ENCODE measurements at places on chromosomes 12 and 14.

DNA sequence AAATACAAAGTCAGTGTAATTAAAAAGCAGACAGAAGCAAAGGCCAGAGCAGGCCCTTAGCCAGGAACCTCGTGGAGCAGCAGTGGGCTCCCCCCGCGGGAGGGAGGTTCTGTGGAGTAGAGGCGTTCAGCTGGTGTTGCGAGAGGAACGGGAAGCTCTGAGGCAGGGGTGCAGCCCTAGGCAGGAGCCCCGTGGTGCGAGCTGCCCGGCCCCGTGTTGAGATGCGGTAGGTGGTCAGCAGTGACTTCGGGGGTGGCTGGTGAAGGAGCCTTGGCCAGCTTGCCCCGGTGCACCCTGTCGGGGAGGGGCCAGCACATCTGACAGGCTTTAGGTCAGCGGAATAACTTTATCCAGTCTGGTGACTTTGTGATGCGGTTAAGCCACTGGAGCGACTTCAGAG, 46.2 kb downstream of the SFSWAP start:
- peaks cover 28% of the 10 kb centered on the region for H3K36me3 ChIP-seq
- DNase-seq = no peak
- no peaks in the 10 kb centered on the region for H3K27me3 ChIP-seq
- H3K27ac ChIP-seq = no peak overlapping the region
- no peak overlapping the region for H3K4me3 ChIP-seq

DNA sequence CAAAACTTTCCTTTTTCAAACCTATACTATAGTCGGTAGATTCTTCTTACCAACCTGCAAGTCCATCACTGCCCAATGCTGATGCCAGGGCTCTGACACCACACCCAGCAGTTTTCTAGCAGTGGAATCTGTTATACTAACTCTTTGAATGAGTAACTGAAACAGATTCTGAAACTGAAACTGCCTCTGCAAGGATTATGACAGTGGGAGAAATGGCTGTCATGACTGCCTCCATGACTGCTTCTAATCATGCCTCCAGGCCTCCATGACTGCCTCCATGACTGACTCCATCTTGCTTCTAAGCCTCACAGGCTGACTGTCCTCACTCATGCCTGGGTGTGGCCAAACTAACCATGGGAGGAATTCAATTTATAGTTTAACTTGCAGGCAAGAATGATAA, 29.4 kb upstream of the OXA1L start:
- H3K36me3 ChIP-seq = no peaks in the 10 kb centered on the region
- H3K27me3 ChIP-seq = no peaks in the 10 kb centered on the region
- no peak overlapping the region for H3K27ac ChIP-seq
- no peak overlapping the region for H3K4me3 ChIP-seq

DNA sequence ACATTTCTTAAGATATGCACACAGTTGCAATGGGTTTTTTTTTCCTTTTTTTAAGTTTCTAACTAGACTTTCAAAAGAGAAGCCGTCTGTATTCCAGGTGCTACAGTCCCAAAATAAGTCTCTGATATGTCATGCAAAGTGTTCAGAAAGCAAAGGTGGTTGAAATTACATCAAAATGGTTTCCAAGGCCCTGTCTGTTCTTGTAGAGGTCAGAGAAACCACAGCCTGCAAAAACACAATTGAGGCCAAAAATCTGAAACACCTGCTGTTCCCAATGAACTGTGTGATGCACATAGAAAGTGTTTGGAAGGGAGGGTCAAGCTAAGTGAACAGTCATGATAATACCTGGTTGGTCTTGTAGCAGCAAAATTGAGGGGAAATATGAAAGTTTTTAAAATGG, 91.0 kb downstream of the VRK1 start:
- no peak overlapping the region for H3K27ac ChIP-seq
- H3K4me1 ChIP-seq = no peaks in the 10 kb centered on the region
- H3K36me3 ChIP-seq = no peaks in the 10 kb centered on the region
- no peaks in the 10 kb centered on the region for H3K27me3 ChIP-seq
- no peak overlapping the region for H3K4me3 ChIP-seq

DNA sequence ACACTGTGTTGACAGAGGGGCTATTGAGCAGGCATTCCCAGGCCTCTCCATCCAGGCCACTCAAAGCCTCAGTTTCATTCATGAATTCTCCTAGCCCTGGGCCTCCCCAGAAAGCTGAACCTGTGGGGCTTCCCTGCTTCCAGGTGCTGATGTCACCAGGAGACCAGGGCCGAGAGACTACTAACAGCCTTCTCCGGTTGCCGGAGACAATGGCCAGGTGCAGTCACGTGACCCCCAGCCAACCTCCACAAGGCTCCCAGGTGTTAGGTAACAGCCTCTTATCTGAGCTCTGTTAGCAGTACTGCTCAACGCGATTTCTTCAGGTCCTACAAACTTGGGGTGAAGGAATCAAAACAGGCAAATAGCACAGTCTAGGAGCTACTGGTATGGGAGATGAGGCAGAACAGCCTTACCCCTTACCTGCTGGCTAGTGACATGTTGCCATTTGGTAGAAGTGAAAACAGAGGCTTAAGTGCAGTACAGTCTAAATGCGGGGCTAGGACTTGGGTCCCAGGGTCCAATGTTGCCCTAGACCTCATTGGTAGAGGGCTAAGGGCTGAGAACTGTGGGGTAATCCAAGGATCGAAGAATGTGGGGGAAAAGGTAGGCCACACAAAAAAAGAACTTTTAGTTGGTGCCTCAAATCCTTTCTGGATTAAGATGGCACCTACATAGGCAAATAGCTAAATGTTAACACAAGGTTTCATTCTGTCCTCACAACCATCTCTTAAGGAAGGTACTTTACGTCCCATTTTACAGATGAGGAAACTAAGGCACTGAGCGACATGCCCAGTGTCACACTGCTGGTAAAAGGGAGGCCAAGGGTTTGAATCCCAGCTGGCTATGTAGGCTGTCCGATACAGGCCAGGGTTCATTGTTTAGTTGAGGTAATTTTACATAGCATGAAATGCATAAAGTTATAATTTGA, 3.8 kb downstream of the CCDC88C start:
- H3K27me3 ChIP-seq = no peaks in the 10 kb centered on the region
- peaks cover 18% of the 10 kb centered on the region for H3K4me1 ChIP-seq
- no peak overlapping the region for H3K27ac ChIP-seq
- DNase-seq = no peak
- no peaks in the 10 kb centered on the region for H3K36me3 ChIP-seq
- H3K4me3 ChIP-seq = no peak overlapping the region

DNA sequence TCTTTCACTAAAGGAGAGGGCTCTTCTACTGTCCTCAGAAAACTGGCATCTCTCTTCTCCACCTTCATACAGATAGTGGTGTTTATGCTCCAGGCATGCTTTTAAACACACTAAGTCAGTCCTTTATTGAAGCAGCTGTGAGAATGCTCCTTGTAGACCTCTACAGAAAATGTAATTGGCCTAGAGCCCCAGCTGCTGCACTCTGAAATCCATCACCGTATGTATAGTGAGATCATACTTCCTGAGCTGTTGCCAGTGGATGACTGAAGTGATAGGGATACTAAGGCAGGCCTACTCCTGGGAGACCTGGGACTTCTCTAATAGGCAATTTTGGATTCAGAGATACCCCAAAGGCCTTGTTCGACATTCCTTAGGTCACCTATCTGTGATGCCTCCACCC, 535.4 kb downstream of the RPS29 start:
- H3K36me3 ChIP-seq = no peaks in the 10 kb centered on the region
- DNase-seq = no peak
- no peaks in the 10 kb centered on the region for H3K27me3 ChIP-seq

GRCh38 chr12:72081777-72082176, 143.1 kb downstream of the TPH2 start:
- no peaks in the 10 kb centered on the region for H3K4me1 ChIP-seq
- H3K27ac ChIP-seq = no peak overlapping the region
- H3K27me3 ChIP-seq = no peaks in the 10 kb centered on the region
- no peak overlapping the region for H3K4me3 ChIP-seq

DNA sequence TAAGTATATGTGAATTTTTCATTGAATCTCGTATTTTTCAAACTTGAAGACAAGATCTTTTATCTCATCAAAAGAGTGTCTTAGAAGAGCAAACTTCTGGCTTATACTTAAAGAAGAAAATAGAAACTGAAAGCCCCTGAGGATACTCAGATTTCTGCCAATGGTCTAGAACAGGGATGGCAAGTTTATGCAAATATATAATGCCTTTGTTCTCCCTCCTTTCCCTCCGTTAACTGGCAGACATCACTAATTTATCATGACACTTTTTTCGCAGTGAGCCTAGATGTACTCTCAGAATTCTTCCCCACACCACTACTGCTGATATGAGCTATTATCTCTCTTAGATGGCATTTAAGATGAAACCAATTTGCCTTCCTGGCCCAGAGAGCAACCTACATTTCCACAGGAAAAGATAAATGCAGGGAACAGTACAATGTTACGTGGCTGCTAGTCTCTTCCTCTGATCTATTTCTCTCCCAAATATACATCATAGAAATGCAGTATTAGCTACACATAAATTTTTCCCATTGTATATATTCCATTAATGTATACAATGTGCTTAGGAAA, 40.0 kb upstream of the DAAM1 start:
- H3K27ac ChIP-seq = no peak overlapping the region
- H3K4me1 ChIP-seq = no peaks in the 10 kb centered on the region
- no peaks in the 10 kb centered on the region for H3K36me3 ChIP-seq
- no peak overlapping the region for H3K4me3 ChIP-seq
- no peaks in the 10 kb centered on the region for H3K27me3 ChIP-seq

GRCh38 chr14:94077111-94077821, 3.7 kb downstream of the DDX24 start:
- peaks cover 8% of the 10 kb centered on the region for H3K4me1 ChIP-seq
- no peak overlapping the region for H3K4me3 ChIP-seq
- no peak overlapping the region for H3K27ac ChIP-seq
- peaks cover 19% of the 10 kb centered on the region for H3K36me3 ChIP-seq
- DNase-seq = no peak

GRCh38 chr14:23125011-23125410, 6.0 kb upstream of the CEBPE start:
- no peak for DNase-seq
- H3K27ac ChIP-seq = no peak overlapping the region
- H3K4me1 ChIP-seq = no peaks in the 10 kb centered on the region

DNA sequence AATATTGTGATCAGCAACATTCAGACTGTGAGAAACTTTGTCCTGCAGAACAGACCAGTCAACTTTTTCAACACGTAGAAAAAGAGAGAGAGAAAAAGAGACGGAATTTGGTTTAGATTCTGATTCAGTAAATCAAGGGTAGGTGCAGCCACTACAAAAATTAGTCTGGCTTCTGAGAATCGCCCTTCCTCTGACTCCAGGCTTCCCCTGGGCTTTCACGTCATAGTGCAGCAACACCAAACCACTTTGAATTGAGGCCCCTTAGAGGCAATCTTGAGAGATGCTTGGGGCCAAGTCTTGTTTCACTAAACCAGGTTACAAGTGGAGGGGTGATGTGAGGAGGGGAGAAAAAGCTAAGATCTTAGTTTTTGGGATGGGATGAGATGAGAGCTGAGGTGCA, 37.5 kb upstream of the PTGR2 start:
- H3K27me3 ChIP-seq = no peaks in the 10 kb centered on the region
- DNase-seq = no peak
- H3K4me1 ChIP-seq = no peaks in the 10 kb centered on the region
- H3K27ac ChIP-seq = no peak overlapping the region

DNA sequence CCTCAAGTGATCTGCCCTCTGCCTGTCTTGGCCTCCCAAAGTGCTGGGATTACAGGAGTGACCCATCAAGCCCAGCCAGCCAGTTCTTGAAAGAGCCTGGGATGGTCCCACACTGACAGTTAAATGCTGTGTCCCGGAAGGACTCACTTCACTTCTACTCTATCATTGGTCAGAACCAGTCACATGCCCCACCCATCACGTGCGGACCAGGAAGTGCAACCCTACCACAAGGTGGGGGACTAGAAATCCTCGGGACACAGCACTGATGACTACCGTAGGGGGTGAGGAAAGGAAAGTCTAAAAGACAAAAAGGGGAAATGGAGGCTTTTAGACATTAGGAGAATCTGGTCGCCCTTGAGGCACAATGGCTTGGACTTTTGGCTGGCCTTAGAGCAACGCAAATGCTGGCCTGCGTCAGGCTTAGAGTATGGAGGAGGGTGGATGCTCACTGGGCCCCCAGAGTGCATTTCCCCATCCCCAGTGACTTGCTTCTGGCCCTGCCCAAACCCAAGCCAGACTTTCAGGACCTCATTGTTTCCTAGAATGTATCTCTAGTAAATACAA, 207.7 kb downstream of the TTC8 start:
- H3K36me3 ChIP-seq = no peaks in the 10 kb centered on the region
- H3K27me3 ChIP-seq = no peaks in the 10 kb centered on the region
- H3K27ac ChIP-seq = no peak overlapping the region
- H3K4me3 ChIP-seq = no peak overlapping the region

DNA sequence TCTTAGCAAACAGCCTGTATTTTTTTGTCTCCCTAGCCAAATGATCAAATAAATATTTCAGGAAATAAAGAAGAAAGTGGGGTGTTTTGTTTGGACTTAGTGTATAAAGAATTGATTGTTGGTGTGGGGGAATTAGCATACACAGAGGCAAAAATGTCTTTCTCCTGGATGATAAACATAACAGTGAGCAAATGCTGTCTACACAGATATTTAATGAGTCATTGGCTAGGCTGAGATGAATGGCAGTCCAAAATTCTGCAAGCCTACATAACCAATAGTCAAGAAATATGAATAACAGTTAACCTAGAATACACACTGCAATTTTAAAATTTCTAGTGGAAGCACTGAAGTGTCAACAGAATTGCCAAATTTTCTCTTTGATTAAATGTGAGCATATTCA, 35.8 kb downstream of the MYF5 start:
- no peaks in the 10 kb centered on the region for H3K27me3 ChIP-seq
- no peak for DNase-seq
- H3K27ac ChIP-seq = no peak overlapping the region
